ENCODE measurements at places on chromosomes 13 and 19.

GRCh38 chr13:97986835-97987234 lies 33.4 kb downstream of the IPO5 start:
- DNase-seq, result no peak

DNA sequence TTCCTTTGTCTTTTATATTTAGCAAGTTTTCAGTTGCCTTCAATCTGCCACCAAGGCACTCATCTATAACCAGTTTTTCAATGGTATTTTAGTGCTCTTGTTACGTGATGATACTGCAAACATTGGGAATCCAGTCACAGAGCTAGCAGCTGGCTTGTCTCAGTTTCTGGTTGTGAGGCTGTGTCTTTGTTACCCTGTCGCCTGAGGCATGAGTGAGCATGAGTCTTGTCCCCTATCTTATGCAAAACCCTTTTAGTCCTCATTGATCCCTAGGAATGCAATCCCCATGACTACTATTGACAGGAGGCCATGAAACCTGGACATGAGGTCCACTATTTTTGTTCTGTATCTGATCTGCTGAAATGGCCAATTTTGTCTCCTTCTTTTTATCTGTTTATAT lies 391.0 kb downstream of the LMO7 start:
- DNase-seq, result no peak

DNA sequence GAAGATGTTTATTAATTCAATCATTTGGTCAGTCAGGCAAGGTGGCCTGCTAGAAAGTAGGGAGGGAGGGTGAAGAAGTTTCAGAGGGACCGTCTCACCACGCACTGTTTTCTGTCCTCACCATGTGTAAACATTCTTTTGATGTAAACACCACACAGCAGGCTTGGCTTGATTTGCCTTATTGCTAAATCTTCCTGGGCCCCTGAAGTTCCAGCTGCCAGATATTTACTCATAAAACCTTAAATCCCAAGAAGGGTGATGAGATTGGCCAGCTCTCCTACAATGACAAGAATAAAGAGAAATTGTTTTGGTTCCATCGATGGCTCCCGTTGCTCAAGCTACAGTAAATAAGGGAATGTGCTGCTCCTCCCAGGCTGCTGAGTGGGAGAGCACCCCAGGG lies 198.2 kb upstream of the TMTC4 start:
- no peak for DNase-seq

DNA sequence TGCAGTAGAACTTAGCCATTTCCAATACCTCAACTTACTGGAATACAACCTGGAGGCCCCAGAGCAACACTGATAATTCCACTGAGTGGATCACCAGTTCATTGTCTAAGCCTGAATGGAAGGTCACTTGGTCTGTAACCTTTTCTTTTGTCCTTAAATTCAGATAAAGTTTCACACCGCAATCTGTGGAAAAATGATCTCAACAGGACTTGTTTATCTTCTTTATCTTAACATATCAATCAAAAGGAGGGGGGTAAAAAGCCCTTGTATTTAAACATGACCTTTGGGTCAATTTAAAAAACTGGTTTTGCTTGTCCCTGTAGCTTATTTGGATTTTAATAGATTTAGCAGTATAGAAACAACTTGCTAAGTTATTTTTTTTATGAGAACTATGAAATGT lies 21.6 kb downstream of the SAE1 start:
- DNase-seq, result no peak

Data from effector memory CD4-positive, alpha-beta T cell (primary cell).